ENCODE measurements at places on chromosomes 16 and 17.

GRCh38 chr17:76538281-76538931 lies 897 bp upstream of the CYGB start:
- DNase-seq, result no peak

GRCh38 chr17:44930667-44931066 lies 15.4 kb upstream of the GFAP start:
- DNase-seq, result no peak

DNA sequence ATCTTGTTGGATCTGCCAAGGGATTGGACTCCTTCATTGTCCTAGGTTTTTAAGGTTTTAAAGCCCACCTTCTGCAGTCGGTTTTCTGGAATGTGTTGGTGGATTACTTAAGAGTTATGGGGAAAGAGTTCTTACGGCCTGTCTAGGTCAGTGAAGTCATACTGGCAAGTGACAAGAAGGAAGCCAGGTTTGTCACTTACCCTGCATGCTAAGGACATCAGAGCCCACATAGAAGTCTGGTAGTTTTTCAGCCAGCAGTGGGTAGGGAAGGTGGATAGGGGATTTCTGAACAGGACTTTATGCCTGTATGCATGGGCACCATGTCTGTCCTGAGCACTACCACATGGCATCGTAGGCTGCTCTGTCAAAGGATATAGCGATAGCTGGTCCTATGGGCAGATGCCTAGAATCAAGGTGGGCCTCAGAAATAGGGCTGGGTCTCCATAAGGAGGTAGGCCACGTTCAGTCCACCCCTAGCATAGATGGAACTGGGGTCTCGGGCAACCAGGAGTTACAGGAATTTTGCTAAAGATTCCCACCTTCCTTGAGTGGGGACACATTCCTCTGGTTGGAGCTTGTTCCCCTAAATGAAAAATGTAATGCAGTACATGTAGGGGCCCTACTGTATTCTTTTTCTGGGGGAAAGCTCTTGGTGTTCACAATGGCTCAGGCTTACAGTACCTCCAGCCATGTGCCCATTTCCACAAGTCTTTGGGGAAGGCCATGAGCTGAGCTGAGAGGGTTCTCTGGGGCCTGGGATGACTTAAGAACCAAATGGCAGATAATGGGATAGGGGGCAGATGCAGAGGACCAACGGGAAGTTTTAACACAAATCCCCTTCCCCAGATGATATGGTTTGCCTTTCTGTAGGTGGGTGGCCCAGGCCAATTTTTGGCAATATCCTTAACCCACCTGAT lies 27.5 kb downstream of the TRPV2 start:
- no peak for DNase-seq

DNA sequence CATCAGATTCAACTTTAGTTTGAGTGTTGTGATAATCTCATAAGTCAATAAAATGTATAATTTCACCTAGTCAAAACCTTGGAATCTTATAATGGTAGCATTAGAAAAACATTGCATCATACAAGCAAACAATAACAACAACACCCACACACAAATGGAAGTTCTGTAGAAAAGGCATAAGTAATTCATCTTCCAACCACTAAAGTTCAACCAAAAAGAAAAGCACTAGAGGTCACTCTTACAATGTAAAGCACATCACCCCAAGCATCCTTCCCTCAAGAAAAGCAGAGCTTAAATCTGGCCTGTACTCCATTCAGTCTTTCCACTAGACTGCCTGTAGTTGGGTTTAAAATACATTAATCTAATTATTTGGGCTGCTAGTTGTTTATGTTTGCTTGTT lies 1.8 kb downstream of the CNTNAP4 start:
- no peak for DNase-seq

DNA sequence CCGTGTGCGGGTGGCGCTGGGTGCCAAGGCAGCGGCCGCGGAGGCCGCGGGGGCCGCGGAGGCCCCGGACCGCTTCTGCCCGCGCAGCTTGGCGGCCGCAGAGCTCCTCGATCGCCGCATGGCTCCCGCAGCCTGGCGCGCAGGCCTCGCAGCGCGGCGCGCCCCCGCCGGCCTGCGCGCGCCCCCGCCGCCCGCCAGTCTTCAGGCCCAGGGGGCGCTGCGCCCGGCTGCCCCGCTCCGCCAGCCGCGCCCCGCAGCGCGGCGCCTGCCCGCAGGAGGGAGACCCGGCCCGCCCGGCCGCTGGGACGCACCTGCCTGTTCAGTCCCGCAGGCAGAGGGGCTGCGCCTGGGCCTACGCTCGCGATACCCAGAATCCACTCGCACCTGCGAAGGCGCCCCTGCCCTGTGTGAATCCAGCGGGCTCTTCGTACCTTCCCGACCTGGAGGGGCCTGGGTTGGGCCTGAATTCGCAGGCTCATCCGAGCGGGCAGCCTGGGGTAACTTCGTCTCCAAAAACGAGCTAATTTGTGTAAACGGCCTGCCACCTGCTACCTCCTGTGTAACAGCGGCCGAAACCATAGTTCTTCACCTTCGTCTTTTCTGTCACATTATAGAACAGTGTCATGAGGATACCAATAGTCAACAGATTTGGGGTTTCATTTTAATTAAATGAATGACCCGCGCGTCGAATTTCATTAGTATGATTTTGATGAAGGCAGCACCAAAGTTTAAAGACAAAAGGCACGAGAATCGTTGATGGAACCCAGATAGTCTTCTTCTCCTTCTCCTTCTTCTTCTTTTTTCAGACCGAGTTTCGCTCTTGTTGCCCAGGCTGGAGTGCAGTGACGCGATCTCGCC lies at the start of gene CENPV:
Gene CENPV, minus strand, starts transcription at position 153 of the 858 bp plus-strand sequence. Its CDS starts 33 bp downstream, at position 120.
- peak; percentile 64 for DNase-seq

GRCh38 chr16:67425061-67425460 lies 5.9 kb upstream of the HSD11B2 start:
- no peak for DNase-seq

GRCh38 chr17:80621997-80622357 lies 77.3 kb downstream of the RPTOR start:
- DNase-seq, result peak; percentile 63

- DNase-seq, result no peak
These were observed 9.6 kb upstream of the DLX4 start for GRCh38 chr17:49959183-49959935.

GRCh38 chr16:85950136-85950918 lies 51.4 kb downstream of the IRF8 start:
- no peak for DNase-seq

DNA sequence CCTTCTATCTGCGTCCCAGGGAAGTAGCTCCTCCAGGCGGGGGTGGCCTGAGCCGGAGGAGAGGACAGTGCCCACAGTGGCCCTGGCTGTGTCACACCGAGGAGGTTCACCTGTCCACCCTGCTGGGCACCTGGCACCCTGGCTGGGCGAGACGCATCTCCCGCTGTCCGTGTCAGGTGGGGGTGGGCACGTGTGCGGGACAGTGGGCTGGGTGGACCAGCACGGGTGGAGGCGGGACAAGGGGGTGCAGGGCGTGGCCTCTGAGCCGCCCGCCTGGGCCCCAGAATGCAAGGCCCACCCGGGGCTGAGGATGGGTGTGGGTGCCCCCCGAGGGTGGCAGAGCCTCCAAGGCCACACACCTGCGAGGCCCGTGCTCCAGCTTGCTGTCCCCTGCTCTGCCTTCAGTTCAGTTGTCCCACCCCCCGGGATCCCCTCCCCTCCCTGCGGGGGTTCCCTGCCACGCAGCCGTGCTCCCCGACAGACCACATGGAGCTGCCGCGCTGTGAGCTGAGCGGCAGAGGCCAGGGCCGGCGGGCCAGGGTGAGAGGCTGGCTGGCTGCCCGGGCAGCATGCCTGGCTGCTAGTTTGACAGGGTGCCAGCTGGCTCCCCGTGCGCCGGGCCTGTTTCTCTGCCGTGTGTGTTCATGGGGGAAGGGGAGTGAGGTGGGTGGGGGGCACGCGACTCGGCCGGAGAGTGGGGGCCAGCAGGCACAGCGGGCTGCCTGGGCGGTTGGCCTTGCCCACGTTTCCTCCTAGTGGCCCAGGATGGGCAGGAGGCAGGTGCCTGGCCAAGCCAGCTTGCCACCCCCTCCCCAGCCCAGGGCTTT lies 33.9 kb downstream of the BAHCC1 start:
- no peak for DNase-seq

- no peak for DNase-seq
These were observed 14.8 kb upstream of the POLR3E start for GRCh38 chr16:22282254-22282892.

DNA sequence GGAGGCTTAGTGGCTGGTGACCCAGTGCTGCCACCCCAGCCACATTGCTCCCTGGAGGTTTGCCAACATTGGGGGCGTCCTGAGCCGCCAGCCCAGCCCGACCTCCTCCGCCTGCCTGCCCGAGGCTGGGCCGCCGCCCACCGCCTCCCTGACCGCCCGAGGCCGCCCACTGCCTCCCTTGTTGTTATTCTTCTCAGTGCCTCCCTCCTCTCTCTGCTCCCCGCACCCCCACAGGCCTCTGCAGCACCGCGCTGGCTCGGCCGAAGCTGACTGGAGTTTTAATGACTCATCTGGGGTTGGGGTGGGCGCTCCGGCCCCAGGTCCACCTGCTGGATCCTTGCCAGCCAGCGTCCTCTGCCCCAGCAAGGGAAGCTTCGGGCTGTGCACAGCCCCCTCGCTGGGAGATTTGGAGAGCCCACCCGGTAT lies 102.5 kb downstream of the RBFOX3 start:
- DNase-seq, result no peak

DNA sequence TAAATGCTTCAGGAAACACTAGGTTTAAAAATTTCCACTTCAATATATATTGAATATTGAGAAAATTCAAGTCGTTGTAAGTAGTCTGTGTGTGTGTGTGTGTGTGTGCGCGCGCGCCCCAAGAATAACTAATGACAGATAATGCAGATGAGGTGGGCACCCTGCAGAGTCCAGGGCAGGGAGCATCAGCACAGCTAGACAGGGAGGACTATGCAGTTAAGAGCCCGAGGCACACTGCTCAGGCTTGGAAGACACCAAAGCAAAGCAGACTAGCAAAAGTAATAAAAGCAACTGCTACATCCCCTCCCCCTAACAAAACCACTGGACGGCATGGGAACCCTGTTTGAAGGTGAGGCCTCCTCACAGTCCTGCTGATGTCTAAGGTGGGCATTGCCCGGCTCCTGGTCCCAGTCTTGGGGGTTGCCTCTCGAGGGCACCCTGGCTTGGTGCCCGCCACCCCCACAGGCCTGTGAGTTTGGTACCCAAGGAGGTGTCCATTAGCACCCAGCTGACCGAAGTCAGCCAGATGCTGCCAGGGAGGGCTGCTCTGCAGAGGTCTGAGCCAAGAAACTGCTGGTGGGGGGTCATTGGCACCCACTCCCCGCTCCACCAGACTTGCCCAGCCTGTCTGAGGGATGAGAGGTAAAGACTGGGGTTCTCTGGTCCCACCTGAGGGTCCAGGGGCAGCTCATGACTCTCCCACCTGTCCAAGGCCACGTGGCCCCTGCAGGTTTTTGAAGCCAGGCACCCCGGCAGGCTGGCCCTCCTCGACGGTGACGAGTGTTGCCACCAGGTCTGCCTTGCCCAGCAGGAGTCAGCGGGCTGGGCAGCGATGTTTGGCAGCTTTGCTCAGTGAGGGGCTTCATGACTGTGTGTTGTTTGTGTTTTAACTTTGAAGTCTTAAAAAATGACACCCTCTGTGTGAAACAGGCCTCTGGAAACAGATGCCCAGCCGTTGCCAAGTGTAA lies 18.7 kb downstream of the LRRC75A start:
- DNase-seq, result no peak

GRCh38 chr16:12398683-12399047 lies 405.0 kb downstream of the CPPED1 start:
- no peak for DNase-seq

- DNase-seq, result no peak
These were observed 200.0 kb upstream of the CDH5 start for GRCh38 chr16:66166490-66166889.

- DNase-seq, result no peak
These were observed 111.8 kb upstream of the NUDT7 start for GRCh38 chr16:77610496-77610895.

DNA sequence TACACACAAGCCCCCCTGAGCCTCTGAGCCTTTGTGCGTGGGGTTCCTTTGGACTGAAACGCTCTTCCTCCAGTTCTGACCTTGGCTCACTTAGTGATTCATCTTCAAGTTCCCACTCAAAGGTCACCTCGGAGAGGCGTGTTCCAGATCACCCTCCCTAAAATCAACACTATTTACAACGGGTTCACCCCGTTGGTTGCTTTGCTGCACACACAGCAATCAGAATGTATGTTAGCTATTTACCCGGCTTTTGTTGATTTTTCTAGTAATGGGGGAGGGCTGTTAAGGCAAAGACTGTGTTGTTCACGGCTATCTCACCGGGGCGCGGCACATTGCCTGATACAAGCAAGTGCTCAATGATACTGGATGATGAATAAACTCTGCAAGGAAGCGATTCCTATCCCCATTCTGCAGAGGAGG lies 977 bp downstream of the NAGPA start:
- no peak for DNase-seq

GRCh38 chr17:8003594-8004181 lies 1.3 kb downstream of the GUCY2D start:
- no peak for DNase-seq

DNA sequence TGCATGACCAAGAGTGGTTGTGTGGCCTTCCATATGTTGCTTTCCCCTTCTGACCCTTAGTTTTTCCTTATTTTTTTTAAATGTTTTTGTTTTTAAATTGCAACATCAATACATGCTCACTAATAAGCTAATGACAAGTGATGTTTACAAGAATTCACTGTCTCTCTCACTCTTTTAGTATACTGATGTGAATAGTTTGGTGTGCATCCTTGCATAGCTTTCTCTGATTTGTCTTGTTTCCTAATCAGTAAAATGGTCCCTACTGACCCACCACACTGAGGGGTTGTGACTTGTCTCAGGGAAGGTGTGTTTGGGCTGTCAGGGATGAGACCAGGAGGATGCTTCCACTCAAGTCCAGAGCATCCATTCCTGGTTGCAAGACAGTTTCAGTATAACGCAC lies 26.0 kb downstream of the CIITA start:
- no peak for DNase-seq

GRCh38 chr17:2837147-2837561 lies 40.9 kb downstream of the RAP1GAP2 start:
- no peak for DNase-seq

GRCh38 chr16:56898847-56899246 lies 33.1 kb upstream of the HERPUD1 start:
- no peak for DNase-seq

- DNase-seq, result peak; percentile 33
These were observed 625 bp downstream of the DVL2 start for GRCh38 chr17:7233701-7234082.

DNA sequence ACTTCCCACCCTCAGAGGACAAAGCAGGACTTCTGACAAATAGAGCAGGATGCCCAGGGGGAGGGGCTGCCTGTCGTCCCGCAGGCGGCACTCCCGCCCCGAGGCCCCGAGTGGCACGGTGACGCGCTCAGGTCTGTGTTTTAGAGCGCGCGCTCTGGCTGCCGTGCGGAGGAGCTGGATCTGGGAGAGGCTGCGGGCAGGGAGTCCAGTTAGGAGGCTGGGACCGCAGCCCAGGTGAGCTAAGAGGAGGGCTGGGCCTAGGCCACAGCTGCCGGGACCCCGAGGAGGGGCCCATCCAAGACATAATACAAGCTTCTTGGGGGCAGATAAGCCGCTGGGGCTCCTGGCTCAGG lies 6.4 kb downstream of the DOC2A start:
- DNase-seq, result no peak

DNA sequence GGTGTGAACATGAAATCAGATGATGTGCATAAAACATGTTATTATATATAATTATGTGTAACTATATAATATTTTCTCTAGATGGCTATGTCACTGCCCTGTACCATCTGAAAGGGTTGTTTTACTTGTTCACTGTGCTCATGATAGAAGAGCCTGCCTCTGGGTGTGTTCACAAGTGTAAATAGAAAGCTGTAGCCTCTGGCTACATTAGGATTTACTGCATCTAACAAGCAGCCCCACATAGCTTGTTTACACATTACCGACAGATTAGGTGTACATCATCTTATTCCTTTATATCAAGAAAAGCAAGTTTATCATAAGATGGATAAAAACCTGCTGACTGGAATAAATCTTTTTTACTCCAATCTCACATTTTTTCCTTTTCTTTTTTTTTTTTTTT lies 46.1 kb downstream of the CHD9 start:
- DNase-seq, result no peak

Measured in WERI-Rb-1 (cell line).